ENCODE measurements at places on chromosomes 13 and 19. TPM values are rescaled to one million over a fixed set of nuclear protein-coding genes. Genes with fewer than 3 reads are reported as not detected.
A peak's percentile ranks its signal among the peaks of the same experiment; 100 is the strongest.

DNA sequence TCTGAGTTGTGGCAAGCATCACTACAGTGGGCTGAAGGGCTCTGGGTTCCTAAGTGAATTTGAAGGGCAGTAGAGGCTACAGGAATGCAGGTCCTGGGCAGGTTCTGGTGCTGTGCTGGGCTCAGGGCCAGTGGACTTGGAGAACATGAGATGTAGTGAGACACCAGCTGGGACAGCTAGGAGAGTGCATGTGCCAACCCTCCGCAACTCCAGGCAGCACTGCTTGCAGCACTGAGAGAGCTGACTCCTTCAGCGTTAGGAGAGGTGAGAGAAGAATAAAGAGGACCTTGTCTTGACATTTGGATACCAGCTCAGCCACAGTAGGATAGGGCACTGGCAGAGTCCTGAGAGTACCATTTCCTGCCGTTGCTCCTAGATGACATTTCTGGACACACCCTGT, 739.9 kb upstream of the PRR20A start:
- no peak for DNase-seq

GRCh38 chr19:30393046-30393445, 20.9 kb downstream of the ZNF536 start:
- DNase-seq, result no peak

TTYH1 gene
- total RNA-seq, result 4.1 TPM

ZNF700 gene
- total RNA-seq, result 19.7 TPM

CYP4F2 gene
- total RNA-seq, result not detected

- DNase-seq, result peak; percentile 96
Observed at GRCh38 chr19:48837051-48837524, 797 bp upstream of the HSD17B14 start.

DNA sequence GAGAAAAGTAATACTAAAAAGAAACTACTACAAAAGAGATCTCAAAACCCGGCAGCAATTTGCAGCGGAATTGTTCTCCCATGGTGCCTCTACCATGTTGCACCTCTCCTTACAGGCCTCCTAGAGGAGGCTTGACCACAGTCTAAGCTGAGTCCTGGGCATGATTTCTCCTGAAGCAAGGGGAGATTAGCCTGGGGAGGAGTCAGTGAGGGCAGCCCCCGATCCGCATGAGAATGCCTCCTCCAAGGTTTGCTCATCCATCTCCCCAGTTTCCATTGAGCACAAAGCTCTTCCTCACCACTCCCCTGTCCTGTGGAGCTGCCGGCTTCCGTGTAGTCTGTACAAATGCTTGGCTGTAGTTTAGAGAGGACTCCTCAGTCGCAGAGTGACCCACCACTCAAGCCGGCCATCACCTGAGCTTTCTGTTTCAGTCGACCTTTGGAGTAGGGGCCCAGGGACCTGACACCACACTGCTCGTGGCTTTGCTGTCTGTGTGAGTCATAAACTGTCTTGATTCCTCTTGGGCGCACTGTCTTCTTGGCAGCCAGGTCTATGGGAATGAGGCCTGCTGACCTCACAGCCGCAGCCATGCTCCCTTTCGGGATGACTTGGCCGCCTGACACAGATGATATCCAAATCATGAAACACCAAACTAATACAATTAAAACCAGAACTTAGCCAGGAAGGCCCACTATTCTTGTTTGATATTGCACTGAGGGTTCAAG, 72.3 kb downstream of the C1QTNF9 start:
- DNase-seq, result no peak

DNA sequence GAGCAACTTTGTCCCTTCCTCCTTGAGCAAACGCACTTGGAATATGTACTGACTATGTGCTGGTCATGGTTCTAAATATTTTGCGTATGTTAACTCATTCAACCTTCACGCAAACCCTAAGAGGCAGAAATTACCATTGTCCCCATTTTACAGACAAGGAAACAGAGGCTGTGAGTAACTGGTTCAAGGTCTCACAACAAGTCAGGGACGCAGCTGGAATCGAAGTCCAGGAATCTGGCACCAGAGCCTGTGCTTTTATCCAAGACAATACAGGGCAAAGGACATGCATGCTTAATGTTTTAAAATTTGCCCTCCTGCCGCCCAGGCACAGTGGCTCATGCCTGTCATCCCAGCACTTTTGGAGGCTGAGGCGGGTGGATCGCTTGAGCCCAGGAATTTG, 5.1 kb downstream of the FXYD5 start:
- DNase-seq, result no peak

DNA sequence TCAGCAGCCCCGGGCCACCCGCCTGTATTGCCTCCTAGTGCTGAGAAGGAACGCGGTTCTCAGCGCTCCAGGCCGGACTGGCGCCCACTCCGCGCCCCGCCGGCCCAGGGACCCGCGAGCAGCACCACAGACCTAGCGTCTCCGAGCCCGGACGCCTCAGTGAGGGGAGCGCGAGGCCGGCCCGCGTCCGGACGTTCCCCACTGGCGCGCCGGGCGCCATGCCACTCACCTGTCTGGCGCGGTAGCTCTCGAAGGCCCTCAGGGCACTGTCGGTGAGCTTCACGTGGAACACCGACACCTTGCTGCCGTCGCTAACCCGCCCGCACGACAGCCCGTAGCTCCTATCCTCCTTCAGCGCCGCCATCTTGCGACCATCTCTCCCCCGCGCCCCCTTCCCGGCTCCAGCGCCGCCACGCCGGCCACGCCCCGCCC, at the start of gene ELL:
TSS of gene ELL (minus strand) at position 379 of the 432 bp plus-strand sequence. CDS start at position 364, 15 bp downstream.
- DNase-seq, result no peak

N4BP2L1 gene
- 22.1 TPM for total RNA-seq

GRCh38 chr19:46718157-46718933, 1.4 kb upstream of the PRKD2 start:
- no peak for DNase-seq

CEACAM20 gene
- not detected for total RNA-seq

DNA sequence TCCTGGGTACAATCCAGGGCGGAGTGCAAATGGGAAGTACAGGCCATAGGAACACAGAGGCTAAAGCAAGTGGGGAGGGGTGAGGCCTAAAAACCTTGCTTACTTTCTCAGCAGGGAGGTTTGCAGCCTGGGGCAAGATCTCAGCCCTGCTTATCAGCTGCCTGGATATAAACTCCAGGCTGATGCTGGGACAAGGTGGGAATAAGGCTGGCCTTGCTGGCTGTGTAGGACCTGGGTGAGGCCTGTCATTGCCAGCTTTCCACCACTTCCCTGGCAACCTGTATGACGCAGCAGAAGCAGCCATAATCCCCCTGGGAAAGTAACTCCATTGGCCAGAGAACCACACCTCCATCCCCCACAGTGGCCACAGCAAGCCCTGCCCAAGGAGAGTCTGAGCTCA, 279.1 kb upstream of the ATXN8OS start:
- no peak for DNase-seq

GRCh38 chr19:18317961-18318800, 4.7 kb downstream of the LSM4 start:
- DNase-seq, result no peak

All from sigmoid colon (tissue), 7 donors.